ENCODE measurements at places on chromosomes 2 and 18.

DNA sequence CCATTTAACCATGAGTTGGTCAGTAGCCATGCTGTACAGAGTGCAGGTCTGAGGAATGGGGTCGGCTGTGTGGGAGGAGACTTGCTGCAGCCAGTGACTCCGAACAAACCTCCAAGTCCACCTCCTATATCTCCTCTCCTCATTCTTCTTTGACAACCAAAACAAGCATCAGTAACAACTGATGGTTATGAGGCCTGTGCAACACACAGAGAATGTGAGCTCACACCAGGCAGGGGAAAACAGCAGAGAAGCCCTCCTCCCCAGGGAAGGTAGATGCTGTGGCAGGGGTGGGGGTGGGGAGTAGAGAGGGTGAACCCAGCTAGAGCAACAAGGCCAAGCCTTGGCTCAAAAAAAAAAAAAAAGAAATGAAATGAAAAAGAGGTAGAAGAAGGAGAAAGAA, 12.3 kb upstream of the CNGA3 start:
- DNase-seq = no peak

DNA sequence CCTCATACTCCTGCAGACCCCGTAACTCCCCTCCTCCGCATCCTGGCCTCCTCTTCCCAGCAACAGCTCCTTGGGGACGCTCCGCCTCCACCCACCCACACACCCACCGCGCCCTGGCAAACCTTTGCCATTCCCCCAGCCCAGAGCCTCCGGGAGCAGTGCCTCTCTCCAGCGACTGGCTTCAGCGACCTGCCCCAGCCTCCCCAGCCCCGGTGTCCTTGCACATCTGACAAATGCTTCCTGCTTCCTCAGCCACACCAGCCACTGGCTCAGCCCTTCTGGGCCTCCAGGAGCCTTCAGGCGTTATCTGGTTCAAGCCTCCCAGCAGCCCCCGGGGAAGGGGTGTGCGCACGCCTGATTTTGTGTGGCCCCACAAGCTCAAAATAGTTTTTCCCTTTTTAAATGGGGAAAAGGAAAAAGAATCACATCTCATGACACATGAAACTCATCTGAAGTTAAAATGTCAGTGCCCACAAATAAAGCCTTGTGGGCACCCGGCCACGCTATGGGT, 14.2 kb downstream of the ESPNL start:
- no peak for DNase-seq

DNA sequence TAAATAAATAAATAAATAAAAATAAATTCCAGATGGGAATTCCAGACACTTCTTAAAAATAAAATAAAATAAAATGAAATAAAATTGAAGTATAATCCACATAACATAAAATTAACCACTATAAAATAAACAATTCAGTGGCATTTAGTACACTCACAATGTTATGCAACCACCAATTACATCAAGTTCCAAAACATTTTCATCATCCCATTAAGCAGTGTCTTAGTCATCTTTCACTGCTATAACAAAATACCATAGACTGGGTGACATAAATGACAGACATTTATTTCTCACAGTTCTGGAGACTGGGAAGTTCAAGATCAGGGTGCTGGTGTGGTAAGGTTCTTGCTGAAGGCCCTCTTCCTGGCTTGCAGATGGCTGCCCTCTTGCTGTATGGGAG, 22.6 kb upstream of the PROKR1 start:
- no peak for DNase-seq

DNA sequence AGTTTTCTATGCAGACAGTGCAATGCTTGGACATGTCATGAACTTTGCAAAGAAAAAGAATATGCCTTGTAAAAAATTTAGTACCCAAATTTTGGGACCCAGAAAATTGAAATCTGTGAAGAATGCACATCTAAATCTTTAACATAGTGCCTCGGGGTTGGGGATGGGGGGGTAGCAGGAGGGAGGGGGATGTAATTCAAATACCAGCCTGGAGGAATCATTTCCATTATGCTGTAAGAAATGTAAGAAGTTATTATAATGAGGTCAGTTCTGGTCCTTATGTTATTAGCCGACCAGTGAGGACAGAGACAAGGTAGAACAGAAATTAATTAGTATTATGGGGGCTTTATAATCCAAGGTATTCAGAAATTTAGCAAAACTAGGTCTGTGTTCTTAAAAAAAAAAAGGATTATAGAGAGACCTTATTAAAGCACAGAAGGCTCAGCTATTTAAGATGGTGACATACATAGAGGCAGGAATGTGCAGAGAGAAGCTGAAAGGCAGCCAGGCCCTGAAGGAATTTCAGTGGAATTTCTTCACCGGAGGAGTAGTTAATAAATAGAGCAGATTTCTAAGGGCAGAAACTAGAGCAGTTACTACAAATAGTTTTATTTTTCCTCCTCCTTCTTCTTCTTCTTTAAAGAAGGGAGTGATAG, 89.0 kb upstream of the RBMS1 start:
- no peak for DNase-seq

DNA sequence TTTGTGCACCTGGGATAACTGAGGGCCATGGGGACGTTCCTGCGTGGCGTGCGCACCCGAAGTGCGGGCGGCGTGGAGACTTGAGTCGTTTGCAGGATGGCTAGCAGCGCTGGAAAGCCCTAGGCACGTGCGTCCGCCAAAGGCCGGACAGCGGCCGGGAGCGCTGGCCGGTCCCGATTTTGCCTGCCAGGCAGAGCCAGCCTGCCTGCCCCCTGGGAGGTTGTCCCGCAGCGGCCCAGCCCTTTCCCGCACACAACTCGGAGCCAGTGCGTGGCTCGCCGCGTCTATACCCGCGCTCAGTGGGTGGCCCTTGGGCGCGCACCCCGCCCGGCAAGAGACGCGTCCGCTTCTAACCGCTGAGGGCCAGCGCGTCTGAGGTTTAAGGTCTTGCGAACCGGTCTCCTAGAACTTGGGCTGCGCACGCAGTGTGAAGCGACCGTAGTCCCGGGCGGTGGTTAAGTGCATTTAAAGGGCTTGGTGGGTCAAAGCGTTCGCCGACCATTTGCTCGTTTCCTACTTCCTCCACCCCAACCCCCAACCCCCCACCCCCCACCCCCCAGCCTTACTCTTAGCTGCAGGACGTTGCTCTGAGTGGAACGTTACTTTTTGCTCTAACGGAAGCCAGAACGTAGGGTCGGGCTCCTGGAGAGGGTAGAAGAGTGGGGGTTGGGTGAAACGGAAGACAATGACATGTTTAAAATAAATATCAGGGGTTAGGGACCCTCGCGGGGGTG, 627 bp downstream of the CDCA7 start:
- peak; percentile 52 for DNase-seq

DNA sequence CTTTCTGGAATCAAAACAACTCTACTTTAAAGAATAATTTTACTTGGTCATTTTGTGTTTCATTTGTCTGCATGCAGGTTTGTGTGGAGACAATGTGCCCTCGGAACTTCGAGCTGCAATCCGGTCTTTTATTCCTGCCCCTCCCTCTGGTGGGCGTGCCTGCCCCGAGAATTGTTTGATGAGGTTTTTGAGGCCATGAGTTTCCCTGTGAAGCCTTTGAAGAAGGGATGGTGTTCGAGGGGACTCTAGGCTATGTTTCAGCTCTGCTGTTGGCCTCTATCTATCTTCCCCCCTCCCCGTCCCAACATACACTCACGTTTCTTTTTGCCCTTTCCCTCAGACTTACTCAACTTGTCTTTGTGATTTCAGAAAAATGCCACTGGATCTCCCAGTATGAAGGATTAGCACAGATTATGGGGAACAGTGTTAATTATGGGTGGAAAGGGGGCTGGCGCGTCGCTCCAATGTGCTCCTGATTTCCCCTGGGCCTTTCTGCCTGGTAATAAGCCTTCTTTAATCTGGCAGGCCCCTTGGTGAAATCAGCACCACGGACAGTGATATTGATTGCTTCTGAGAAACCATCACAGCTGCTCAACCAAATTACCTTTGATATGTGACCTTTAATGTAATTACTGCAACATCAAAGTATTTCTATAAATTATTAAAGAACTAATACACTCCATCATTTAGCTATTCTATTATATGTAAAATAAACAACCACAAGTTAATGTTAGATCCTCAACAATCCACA, 82.2 kb downstream of the CELF4 start:
- DNase-seq = no peak

- DNase-seq = peak; percentile 39
Measured at GRCh38 chr2:11123856-11124759, 31.2 kb upstream of the SLC66A3 start.

DNA sequence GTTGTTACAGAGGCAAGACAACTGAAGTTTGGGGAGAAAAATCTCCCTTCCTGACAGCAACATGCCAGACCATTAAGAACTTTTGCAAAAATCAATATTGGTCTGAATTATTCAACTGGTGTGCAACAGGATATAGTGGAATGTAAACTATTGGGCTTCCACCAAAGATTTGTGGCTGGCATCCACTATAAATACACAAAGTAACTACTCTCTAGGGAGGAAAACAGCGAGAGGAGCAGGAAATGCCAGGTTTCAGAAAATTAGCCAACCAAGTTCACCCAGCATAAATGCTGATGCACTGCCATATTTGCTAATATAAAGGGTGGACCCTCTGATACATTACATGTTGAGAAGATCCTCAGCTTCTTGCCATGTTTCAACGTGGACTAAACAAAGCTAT, 267.6 kb upstream of the LYPD1 start:
- DNase-seq = no peak

DNA sequence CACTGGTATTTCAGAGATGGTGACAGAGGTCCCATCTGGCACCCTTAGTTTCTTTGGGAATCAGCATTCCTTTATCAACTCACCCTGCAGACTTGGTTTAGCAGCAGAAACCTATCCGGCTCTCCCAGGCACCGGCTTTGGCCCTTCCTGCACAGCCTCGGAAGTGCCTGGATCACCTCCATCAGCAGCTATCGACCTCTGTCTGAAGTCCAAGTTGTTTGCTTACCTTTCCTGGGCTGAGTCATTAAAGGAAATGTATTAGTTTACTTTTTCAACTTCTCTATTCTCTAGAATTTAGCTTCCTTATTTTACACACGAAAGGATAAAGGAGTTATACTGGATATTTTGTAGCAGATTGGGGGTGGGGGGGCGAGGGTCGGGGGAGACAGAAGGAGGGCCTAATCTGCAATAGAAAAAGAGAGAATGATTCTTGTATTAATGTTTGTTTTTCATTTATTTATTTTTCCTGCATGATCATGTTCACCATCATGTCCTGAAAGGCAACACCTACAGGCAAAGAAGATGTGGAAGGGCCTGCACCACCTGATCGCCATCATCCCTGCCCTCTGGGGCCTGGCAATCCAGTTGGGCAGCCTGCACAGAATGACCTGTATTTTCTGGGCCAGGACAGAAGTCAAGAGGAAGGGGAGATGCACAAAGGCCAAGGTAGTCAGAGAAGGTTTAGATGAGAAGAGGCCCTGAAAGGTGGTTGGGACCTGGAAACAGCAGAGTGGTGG, 22.1 kb upstream of the MAT2A start:
- DNase-seq = no peak

GRCh38 chr18:23643815-23644490, 18.8 kb downstream of the ANKRD29 start:
- DNase-seq = no peak

DNA sequence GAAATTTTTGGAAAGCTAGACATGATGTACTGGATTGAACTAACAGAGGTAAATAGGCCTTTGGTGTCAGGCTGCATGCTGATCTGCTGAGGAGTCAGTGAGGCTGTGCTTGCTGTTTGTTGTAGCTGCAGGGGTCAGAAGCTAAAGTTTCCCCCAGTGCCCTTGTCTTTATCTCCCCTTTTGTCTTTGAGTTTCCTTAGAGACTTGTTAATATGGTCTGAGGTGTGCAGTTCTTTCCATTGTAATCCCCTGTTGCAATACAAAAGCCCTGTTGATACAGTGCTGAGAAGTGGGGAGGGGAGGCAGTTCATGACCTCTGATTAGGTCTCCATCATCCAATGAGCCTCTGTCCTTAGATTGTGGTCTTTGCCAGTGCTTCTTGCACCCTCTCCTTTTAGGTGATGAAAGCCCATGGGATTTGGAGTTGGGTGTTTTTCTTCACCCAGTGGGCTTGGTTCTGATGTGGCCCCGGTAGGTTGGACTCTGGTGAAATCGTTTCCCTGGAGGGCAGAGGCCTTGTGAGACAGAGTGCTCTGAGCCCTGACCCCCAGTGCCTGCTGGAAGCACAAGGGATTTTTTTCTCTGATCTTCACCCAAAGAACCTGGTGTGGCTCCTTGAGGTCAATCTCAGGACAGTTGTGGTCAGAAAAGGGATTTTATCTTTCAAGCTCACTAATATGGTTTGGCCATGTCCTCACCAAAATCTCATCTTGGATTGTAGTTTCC, 163.1 kb downstream of the TMEM18 start:
- DNase-seq = no peak

- no peak for DNase-seq
Measured at GRCh38 chr2:161141033-161141432, 19.2 kb upstream of the TANK start.

DNA sequence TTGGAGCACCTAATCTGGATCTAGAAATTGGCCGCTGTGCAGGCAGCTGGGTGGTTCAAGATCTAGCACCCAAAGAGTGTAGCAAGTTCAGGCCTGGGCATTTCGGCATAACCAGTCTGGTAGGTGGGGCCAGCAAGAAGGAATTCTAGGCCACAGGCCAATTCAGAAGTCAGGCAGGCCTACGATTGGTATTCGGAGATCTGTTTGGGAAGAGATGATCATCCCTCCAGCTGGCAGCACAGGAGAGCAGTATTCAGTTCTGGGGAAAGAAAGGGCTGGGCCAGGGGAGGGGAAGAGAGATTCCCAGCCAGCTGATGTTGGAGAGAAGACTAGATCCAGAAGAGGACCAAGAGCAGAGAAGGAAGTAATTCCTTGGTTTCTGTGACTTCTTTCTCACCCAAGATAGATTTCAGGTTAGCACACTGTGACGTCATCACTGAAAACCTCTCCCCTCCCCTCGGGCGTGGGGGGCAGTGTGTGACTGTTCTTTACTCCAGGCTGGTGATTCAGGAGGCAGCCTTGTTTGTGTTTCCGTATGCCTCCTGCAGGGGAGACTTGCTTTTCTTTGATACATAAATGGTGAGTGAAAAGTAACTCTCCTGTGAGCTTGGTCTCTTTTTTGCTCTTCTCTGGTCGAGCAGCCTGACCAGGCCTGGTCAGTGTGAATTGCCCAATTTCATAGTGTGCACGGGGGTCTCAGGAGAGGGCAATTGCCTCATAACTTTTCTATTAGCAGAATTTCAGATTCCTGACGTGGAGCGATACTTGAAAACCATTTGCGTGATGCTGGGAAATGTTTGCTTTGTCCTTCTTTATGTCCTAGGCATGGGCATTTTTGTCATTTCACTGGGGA, 61.1 kb downstream of the MEIS1 start:
- no peak for DNase-seq

GRCh38 chr2:214578442-214578841, 167.6 kb downstream of the VWC2L start:
- no peak for DNase-seq

- DNase-seq = no peak
Measured at GRCh38 chr2:46913471-46914381, 1.9 kb downstream of the MCFD2 start.

DNA sequence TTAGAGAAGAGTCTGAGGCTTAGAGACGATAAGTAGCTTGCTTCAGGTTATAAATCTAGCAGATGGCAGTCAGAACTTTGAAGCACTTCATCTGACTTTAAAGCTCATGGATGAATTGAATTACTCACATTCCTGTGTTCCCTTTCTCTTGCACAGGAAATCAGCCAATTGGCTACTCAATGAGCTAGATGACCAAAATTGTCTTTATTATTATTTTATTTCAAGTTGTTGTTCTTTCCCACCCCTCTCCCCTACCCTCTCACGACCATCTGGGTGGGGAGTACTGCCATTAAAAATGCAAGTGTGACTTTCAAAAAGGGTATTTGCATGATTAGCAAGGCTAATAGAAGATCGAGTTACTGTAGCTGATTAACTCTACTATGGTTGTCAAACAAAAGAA, 491.1 kb downstream of the NR4A2 start:
- no peak for DNase-seq
